ENCODE measurements at places on chromosomes 5 and 9. TPM values are rescaled to one million over a fixed set of nuclear protein-coding genes. Genes with fewer than 3 reads are reported as not detected.

The NRARP gene
- total RNA-seq = 14.0 TPM

DNA sequence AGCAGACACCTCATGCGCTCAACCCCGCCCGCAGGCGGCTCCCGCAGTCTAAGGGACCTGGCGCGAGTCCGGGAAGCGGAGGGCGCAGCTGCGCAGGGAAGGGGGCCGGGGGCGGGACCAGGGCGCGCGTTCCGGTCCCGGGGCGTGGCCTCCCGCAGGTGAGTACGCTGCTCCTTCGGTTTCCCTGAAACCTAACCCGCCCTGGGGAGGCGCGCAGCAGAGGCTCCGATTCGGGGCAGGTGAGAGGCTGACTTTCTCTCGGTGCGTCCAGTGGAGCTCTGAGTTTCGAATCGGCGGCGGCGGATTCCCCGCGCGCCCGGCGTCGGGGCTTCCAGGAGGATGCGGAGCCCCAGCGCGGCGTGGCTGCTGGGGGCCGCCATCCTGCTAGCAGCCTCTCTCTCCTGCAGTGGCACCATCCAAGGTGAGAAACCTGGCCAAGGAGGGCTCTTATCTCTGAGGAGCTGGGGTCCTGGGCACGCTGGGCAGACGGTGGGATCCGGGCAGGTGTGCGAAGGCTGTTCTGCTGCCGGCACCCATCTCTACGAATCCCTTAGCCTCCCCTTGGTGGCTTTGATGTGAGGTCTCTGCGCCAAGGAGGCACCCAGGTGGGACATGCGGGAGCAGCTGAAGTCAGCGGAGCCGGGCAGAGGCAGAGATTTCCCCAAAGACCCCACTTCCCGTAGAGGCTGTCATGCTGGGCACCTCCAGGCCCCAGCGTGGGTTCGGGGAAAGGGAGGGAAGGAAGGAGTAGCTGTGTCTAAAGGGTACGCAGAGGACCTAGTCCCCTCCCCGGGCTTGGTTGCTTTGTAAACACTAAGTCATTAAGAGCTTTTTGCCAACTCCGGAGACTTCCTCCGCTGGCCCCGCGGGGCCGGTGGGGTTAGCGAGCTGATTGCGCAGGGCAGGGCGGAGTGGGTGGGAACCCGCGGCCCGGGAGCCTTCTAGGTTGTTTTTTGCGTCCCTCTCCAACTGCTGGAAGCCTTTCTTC is at the start of gene F2RL1:
Gene F2RL1, plus strand, starts transcription at position 187 of the 988 bp plus-strand sequence. Its CDS starts 153 bp downstream, at position 340.
- DNase-seq = no peak

DNA sequence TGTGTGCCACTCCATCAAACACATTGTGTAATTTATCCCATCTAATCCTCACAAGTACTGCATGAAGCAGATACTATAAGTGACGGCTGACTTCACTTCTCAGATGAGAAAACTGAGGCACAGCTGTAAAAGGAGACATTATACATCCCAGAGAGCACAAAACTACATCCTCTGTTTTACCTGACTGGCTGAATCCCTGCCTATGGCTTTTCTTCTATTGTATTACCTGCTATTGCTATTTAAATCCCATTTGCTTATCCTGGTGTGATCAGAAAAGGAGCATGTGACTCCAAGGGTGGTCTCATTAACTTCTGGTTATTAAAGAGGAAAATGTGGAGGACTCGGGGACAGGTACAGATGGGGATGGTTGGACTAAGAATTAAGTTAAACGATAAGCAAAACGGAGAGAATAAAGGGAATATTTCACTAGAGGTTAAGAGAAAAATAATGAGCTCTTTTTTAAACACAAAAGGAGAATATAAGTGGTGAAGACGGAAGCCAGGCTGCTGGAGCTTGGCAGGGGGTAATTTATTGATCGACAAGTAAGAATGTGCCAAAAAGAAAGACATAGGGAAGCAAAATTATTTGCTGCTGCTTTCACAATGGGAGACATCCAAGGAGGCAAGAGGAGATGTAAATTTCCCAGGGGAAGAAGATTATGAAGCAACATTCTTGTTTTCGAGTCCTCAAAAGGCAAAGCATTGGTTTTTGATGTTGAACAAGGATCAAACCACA is 155.7 kb upstream of the GPR151 start:
- no peak for DNase-seq

DNA sequence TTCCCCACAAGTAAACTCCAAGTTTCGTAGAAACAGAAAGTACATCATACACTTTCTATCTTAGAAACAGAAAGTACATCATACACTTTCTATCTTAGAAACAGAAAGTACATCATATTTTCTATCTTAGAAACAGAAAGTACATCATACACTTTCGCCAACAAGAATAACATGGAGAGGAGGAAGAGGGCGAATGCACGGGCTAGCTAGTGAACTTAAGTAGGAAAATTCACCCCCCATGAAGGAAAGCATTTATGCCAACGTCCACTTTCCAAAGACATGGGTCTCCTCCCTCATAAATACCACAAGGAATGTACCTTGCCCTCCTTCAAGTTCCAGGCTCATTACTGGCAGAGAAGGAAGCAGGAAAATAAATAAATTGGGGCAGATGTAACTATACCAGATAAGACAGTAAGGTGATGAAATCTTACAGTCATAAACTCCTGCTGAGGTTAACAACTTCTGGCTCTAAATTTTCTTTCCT is 64.7 kb downstream of the FRMD3 start:
- no peak for DNase-seq

- no peak for DNase-seq
Measured at GRCh38 chr5:167712986-167713585, 578.4 kb upstream of the WWC1 start.

- no peak for DNase-seq
Measured at GRCh38 chr5:175021321-175021720, 296.9 kb downstream of the MSX2 start.

- DNase-seq = no peak
Measured at GRCh38 chr5:116571568-116572349, 2.9 kb downstream of the SEMA6A start.
